ENCODE measurements at places on chromosomes 5 and 9.

DNA sequence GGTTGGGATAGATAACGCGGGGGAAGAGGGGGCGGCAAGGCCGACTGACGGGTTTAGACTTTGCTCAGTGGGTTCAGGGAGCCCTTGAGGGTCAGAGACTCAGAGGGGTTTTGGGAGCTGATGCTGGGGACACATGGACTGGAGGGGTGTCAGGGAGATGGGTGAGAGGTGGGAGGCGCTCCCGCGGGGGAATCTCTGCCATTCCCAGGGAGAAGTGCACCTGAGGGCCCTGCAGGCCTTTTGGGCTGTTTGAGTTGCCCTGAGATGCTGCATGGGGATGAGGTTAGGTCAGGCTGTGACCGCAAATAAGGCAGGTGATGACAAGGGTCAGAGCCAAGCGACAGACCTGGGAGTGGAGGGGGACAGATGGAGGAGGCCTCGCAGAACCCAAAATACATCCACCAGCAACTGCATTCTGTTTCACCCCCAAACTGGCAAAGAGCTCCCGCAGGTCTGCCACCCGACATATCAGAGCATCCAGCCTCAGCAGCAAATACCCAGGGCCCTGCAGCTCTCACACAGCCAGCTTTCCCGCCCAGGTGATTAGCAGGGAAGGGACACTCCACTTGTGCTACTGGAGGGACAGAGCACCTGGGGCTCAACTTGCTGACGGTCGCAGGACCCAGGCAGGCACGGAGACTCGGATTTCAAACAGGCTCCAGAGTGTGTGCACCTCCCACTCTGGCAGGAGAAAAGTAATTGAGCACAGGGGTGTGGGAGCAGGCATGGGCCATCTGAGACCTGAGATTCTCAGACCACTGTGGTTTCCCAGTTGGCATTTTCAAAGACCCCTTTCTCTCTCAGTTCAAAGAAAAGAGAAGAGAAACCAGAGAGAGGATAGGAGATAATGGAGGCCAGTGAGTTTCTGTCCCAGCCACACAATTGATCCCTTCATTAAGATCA is 26.4 kb downstream of the TMOD1 start:
- no peak for DNase-seq

GRCh38 chr5:124922255-124922975 is 176.0 kb upstream of the ZNF608 start:
- DNase-seq = no peak

GRCh38 chr5:156927545-156927944 is 35.5 kb downstream of the TIMD4 start:
- no peak for DNase-seq

GRCh38 chr9:102035929-102036328 is 297.5 kb upstream of the GRIN3A start:
- DNase-seq = no peak

DNA sequence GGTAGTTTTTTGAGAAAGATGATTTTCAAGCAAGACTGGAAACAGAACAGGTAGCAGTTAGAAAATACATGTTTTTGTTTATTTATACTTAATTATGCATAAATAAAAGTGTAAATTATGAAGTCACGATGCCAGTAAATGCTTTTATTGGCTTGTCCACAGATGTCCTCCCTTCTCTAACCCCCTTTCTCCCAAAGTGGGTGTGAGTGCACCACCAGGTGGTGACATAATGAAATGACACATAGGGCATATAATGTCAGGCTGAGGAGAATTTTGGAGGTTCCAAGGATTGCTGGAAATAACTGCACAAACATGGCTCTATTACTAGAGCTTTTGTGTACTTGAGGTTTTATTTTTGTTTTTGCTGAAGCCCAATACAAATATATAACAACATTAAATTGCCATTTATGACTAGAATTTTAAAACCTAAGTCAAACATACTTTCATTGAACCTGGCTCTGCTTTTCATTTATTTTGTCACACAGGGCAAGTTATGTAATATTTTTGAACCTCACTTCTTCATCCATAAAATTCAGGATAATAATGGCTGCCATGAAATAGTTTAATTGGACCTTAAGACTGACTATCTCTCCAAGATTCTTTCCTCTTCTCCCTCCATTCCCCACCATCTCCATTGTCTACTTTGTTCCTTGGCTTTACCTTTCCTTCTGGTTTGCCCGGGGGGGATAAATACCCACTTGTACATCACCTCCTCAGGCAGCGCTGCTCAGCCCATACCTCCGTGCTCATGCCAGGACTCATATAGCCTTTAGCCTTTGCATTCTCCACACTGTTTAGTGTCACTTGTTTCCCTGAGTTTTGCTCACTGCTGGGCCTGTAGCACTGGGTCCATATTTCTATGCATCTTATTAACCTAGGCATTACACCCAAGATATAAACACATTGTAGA is 168.8 kb downstream of the PDE4D start:
- no peak for DNase-seq

- no peak for DNase-seq
Measured at GRCh38 chr9:95852059-95853032, 23.1 kb upstream of the ERCC6L2 start.

- no peak for DNase-seq
Measured at GRCh38 chr5:135695656-135696313, 117.0 kb upstream of the CXCL14 start.

Data from right forelimb (tissue), 1 donor.